ENCODE measurements at places on chromosomes 5 and 9.

- no peak for DNase-seq
These were observed 4.2 kb downstream of the DHX29 start for GRCh38 chr5:55303238-55303690.

- no peak for DNase-seq
These were observed 825 bp upstream of the TOR4A start for GRCh38 chr9:137276473-137277328.

DNA sequence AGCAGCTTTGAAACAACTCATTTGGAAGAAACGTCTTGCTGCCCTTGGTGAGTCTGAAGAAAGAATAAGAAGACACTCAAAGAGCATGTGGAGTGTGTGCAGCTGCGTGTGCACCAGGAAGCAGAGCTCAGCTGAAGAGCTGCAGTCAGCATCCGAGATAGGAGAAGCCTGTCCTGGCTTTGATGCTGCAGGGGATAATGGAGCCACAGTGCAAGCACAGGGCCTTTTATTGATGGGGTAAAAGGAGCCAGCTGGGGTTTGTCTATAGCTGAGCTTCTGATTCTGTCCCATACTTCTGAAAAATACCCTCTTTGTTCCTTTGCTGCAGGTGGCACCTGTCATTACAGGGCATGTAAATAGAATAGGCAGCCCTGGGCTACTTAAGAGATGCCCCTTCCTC lies 375.7 kb upstream of the ZNF462 start:
- DNase-seq, result peak; percentile 26

GRCh38 chr5:7795306-7795705 lies 55.6 kb downstream of the CFAP90 start:
- no peak for DNase-seq

GRCh38 chr5:10461904-10462555 lies 20.4 kb downstream of the ROPN1L start:
- no peak for DNase-seq
